ENCODE measurements at places on chromosomes 2 and 18.

DNA sequence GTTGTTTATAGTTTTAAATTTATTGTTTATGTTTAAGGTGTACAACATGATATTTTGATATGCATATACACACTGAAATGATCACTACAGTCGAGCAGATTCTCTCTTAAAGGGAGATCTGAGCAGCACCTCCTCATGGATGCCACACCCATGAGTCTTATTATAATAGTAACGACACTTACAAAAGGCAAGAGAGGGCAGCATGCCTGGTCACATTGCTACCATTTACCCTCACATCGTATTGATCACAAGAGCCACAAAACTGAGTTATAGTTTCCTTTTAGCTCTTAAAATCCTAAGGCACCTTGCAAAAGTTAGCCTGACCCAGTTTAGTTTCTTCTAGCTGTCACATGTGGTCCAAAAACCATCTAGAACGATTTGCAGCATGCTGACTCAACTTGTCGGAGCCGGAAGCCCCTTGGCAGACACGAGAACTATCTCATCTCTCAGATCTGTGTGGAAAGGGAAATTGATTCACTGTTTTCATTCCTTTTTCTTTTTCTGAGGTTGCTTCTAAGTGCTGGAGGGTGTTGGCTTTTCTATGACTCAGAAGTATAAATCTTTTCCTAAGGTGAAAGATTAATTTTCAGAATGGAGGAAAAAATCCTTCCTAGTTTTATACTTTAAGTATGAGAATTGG lies 85.3 kb downstream of the CDC42EP3 start:
- DNase-seq = no peak

DNA sequence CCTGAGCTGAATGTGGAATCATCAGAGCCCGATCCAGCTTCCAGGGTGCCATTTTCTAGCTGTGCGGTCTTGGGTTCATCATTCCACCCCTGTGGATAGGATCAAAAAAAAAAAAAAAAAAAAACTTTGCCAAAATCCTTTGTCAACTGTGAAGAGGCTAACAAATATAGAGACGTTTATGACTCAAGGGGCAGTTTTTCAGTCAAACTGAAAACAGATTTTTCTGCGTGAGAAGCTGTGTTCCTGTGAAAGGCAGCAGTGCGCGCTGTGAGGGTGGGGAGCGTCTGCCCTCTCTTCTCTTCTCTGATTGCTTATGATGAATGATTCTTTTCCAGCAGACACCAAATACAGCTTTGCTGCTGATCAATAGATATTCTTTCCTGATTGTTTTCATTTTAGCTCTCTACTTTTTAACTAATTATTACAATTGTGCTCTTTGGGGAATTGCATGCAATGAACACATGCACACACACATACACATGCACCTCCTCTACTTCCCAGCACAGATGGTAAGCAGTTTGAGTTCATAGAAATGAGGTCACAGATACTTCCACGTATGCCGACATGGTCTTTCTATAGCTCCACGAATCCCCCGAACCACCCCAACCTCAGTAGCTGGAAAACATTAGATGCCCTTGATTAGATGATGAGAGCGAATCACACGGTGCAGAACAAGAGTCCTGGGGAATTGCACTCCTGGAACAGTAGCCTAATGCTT lies 175.4 kb downstream of the NRP2 start:
- DNase-seq = no peak

DNA sequence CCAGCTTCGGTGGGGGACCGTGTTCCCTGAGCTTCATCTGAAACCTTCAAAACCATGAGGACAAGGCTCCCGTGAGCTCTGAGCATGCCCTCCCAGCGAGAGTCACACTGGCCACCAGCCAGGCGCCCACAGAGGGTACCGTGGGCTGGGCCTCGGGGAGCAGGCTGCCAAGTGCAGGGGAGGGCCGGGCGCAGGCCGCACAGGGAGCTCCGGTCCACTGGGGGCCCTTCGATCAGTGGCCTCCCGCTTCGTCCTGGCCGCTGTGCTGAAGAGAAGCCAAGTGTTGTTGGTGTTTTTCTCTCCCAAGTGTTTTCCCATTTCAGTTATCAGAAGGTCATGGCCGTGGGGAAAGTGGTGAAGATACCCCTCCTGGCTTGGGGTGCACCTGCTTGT lies 144.4 kb downstream of the PTGR3 start:
- no peak for DNase-seq

DNA sequence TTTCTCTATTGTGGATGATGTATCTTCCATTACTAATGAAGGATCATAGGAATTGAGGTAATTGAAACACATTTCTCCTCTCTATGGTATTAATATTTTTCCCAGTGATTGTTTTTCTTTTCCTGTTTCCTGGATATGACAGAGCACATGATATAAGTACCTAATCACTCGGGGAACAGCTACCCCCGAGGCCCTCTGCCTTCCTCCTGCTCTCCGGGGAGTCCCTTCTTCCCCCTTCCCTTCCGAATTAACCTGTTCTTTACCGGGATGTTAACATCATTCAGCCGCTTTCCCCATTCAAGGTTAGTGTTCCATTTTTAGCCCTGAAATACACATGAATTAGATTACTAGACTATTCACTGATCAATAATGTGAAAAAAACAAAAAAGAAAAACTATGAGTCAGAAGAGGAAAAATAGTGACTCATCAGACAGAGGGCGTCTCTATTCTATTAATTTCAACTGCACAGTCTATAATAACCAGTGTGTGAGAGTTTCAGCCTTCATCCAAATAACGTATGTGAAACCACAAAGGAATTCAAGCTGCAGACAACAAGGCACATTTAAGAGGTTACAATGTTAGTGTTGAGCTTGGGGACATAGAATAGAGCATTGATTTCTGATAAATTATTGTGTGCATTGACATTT lies 450.8 kb downstream of the DLGAP1 start:
- DNase-seq = no peak

DNA sequence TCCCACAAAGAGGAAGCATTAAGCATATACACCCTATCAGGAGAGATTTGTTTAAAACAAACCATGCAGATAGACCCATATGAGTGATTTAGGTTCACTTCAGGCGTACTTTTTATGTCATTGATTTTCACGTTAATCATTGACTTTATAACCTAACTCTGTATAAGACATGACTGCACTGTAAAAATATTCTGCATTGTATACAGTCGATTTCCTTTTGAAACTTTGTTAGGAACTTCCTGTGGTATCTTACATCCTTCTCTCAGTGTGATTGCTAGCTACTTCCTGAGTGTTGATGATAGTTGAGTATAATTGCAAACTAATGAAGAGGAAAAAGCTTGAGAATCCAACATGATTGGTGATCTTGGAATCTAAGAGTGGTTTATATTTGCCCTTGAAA lies 69.4 kb downstream of the XIRP2 start:
- DNase-seq = no peak

DNA sequence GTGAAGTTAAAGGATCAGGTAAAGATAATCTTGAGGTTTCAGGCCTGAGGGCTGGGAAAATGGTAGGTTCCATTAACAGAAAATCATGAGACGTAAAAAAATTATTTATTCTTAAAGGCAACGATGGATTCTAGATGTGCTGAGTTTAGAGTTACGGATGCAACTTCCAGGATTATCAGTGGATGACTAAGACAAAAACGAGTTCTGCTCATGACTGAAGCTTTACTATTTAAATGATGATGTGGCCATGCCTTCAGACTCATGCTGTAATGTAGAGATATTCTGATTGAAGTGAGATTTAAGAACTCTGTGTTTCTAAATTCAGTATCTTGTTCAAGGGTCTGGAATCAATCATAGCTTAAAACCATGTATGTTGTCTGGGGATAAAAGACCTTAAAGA lies 5.0 kb downstream of the TMEM237 start:
- DNase-seq = no peak
